CD4-positive, alpha-beta T cell treated with Interferon gamma for 1 hour (primary cell): ENCODE measurements at places on chromosomes 13 and 19.

- DNase-seq, result no peak
Measured at GRCh38 chr19:3115411-3115810, 20.4 kb upstream of the GNA15 start.

DNA sequence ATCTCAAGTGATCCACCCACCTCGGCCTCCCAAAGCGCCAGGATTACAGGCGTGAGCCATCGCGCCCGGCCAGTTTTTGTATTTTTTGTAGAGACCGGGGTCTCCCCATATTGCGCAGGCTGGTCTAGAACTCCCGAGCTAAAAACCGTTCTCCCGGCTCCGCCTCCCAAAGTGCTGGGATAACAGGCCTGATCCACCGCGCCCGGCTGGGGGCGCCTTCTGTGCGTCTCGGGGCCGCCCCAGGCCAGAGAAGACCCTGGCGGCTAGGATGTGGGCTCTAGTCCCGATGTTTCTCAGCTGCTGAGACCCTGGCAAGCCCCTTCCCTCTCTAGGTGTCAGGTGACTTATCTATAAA is 3.6 kb downstream of the ARHGAP45 start:
- no peak for DNase-seq

DNA sequence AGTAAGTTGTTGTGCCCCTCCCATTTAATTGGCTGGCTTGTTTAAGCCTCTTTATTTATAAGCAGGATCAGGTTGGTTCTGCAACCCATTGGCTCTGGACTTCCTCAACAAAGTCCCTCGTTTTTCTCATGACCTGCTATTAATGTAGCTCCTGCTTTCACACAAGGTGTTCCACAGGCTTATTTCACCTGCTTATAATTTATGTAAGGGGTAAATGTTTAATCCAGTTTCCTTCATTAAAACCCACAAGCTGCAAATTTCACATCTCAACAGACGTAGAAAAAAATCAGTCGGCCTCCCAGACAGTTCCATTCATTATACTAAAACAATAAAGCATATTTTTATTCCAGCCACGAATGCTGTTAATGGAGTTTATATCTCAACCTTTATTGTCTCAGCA is 86.1 kb downstream of the TBC1D4 start:
- no peak for DNase-seq

- DNase-seq, result no peak
Measured at GRCh38 chr13:113634279-113635047, 23.5 kb downstream of the ATP4B start.

- DNase-seq, result no peak
Measured at GRCh38 chr13:45352031-45352430, 11.0 kb upstream of the TPT1 start.

DNA sequence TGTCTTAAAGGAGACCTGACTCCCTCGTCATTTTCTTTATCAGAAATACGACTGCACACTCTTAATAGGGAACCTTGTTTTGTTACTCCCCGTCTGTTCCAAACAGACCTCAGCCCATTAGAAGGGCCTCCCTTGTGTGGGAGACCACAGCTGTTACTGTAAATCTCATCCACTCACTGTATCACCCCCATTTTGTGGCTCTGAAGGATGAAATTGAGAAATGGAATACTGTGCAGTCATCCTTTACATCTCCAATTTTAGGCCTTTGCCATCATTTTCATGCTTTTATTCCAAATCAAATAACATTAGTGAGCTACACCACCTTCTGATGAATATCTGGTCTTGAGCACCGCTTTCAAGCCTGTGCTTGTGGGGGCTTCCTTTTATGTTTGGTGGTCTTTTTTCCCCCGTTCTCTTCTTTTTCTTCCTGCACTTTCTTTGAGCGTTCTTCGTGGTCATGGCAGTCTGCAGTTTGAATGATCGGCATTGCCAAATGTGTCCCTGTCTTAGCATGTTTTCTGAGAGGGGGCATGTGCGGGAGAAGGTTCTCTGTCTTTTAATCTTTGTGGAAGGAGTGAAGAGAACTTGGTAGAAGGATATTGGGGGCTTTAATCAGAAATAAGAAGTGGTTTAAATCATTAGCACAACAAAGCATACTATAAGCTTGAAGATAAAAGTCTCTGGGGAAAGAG is 65.8 kb downstream of the GGACT start:
- DNase-seq, result no peak

- no peak for DNase-seq
Measured at GRCh38 chr19:31018936-31019335, 330.3 kb downstream of the TSHZ3 start.

GRCh38 chr19:1134431-1134830 is 30.6 kb downstream of the GPX4 start:
- DNase-seq, result no peak

GRCh38 chr13:101996954-101997353 is 404.9 kb downstream of the FGF14 start:
- no peak for DNase-seq

DNA sequence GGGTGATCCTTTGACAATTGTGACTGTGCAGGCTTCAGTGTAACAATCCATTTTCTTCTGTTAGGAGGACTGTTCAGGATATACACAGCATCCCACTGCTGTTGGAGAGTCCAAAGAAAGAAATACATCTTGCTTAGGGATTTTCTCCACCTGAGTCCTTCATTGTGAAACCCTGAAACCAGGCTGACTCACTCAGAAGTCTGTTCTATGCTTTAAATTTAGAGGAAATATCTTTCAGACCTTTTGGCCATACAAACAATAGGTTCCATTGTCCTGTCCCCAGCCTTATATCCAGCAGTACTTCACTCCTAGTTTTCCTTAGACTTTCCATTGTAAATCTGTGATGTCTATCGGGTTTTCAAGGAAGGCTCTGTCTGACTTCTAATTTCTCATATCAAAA is 379.1 kb downstream of the SUCLA2 start:
- DNase-seq, result no peak

GRCh38 chr13:25116044-25116443 is 20.1 kb downstream of the PABPC3 start:
- DNase-seq, result no peak

DNA sequence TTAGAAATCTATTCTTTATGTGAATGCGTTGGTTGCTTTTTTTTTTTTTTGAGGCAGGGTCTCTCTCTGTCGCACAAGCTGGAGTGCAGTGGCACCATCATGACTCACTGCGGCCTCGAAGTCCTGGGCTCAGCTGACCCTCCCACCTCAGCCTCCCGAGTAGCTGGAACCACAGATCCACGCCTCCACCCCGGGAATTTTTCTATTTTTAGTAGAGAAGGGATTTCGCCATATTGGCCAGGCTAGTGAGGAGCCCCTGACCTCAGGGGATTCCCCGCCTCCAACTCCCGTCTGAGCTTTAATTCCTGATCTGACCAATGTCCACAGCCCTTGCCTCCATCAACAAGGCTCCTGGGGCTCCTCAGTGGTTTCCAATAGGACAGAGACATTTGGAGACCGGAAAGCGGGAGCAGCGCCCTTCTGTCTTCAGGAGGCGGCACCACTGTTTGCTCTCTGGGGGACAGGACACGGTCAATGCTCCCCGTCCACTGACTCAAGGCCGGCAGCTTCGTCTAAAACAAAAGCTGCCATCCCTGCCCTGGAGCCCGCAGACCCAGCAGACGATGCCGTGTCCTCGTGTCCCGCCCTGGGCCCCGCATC is 503 bp downstream of the TUBA3C start:
- DNase-seq, result no peak

DNA sequence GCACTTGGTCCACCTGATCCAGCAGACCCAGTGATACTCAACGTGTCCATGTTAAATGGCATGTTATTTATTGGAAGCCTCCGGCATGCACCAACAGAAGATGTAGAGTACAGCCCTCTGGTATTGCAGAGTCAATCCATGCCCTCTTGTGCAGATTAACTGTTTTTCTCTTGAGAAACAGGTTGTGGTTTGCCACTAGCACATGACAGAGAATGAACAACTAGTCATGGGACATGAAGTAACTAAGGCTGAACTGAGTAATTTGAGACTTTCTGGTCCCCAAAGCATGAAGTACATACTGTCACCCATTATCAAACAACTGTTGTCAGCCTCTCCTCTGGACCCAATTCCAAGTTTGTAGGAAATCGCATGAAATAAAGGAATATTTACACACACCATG is 3.2 kb downstream of the ZNF562 start:
- DNase-seq, result no peak

GRCh38 chr13:105202354-105202753 is 1333.1 kb downstream of the EFNB2 start:
- no peak for DNase-seq

GRCh38 chr13:36476661-36477060 is 44.4 kb downstream of the CCNA1 start:
- no peak for DNase-seq

DNA sequence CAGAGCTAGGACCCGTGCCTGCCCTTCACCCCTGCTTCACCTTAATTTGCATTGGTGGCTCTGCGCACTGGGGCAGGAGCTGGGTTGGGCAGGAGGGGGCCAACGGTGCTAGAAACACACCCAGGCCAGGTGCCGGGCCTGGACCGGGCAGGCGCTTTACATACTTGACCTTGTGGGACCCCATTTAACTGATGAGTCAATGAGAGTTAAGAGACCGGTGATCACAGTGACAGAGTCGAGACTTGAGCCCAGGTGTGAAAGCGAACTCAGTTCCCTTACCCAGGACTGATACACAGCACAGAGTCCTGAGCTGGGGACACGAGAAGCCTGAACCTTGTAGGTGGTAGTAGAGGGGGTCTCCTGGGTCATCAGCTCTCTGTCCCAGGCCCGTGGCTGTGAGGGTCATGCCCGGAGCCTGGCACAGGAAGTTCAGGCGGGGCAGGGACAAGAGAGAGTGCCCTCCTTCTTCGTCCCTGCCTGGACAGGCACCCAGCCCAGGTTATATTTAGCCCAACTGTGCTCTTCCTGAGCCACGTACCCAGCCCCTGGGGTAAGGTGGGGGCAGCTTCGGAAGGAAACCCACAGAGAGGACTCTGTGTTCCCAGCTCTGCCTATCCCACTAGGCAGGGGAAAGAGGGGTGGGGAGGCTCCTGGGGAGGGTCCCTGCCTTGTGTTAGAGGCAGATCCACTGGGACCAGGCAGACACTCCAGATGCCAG is 1.9 kb downstream of the PRX start:
- DNase-seq, result no peak

- DNase-seq, result no peak
Measured at GRCh38 chr13:102191951-102192502, 209.8 kb downstream of the FGF14 start.

DNA sequence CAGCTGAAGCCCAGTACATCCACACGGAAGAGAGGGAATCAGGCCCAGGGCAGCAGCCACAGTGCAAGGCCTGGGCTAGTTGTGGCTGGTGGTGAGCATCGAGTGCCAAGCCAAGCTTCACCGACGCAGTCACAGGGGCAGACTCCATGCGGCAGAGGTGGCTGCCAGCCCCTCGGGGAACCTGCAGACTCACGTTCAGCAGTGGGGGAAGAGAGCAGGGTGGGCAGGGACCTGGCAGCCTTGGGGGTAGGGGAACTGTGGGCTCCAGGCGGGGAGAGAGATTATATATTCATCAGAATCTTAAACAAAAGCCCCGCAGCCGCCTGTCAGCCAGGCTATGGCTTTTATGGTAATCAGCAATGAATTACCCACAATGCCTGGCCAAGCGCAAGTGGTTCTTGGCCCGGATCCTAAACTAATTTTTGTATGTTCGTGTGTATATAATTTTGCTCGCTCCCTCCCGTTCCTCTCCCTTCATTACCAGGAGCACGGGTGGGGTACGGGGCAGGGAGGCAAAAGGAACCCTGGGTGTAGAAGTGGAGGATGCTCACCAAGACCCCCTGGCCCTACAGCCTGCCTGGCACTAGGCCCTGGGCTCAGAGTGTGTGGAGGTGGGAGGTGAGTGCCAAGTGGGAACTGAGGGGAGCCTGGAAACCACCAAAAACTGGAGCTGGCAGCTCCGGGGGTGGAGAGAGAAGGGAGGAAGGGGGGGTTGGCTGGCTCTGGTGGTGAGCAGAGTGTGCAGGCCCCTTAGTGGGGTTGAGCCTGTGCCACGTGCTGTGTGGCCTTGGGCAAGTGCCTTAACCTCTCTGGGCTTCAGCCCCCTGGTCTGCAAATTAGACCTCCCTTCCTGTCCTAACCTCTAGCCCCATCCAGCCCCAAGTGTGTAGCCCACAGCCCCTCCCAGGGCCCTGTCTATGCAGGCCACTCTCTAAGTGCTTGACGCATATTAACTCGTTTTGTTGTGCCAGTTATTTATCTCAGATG is 31.9 kb downstream of the PTPRS start:
- DNase-seq, result no peak

DNA sequence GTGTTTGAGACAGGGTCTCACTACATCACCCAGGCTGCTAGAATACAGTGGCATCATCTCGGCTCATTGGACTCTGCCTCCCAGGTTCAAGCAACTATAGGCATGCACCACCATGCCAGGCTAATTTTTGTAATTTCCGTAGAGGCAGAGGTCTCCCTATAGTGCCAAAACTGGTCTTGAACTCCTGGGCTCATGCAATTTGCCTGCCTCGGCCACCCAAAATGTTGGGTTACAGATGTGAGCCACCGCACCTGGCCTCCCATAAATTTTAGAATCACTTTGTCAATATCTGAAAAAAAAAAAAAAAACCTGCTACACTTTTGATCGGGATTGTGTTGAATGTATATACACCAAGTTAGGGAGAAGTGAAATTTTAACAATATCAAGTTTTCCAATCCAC is 11.9 kb upstream of the PLEKHF1 start:
- no peak for DNase-seq

DNA sequence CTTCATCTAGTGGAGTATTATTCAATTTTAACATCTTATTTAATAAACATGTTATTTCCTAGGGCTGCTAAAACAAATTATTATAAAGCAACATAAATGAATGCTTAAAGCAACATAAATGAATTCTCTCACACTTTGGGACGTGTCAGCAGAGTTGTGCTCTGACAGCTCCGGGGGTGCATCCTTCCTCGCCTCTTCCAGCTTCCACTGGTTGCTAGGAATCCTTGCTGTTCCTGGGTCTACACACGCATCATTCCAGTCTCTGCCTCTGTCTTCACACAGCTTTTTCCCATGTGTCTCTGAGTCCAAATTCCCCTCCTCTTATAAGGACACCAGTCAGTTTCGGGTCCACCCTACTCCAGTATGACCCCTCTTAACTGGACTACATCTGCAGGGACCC is 21.6 kb upstream of the SPATA13 start:
- no peak for DNase-seq

- DNase-seq, result no peak
Measured at GRCh38 chr19:21221693-21222092, 79.9 kb downstream of the ZNF431 start.

- no peak for DNase-seq
Measured at GRCh38 chr13:52165411-52165810, 6.0 kb upstream of the NEK3 start.

- no peak for DNase-seq
Measured at GRCh38 chr13:51329606-51330005, 9.9 kb upstream of the SERPINE3 start.
